Right ventricle myocardium superior (tissue), 1 donor: ENCODE measurements at places on chromosomes 16 and 17.

- no peak for DNase-seq
Measured at GRCh38 chr16:12186774-12187335, 210.3 kb downstream of the SNX29 start.

GRCh38 chr16:67514382-67514828 lies 14.2 kb upstream of the RIPOR1 start:
- DNase-seq = peak; percentile 89

- DNase-seq = peak; percentile 71
Measured at GRCh38 chr17:29565643-29566472, 979 bp downstream of the ABHD15 start.

- no peak for DNase-seq
Measured at GRCh38 chr17:66751771-66752170, 83.1 kb upstream of the CACNG5 start.

GRCh38 chr17:1374431-1375177 lies 25.4 kb downstream of the YWHAE start:
- no peak for DNase-seq

DNA sequence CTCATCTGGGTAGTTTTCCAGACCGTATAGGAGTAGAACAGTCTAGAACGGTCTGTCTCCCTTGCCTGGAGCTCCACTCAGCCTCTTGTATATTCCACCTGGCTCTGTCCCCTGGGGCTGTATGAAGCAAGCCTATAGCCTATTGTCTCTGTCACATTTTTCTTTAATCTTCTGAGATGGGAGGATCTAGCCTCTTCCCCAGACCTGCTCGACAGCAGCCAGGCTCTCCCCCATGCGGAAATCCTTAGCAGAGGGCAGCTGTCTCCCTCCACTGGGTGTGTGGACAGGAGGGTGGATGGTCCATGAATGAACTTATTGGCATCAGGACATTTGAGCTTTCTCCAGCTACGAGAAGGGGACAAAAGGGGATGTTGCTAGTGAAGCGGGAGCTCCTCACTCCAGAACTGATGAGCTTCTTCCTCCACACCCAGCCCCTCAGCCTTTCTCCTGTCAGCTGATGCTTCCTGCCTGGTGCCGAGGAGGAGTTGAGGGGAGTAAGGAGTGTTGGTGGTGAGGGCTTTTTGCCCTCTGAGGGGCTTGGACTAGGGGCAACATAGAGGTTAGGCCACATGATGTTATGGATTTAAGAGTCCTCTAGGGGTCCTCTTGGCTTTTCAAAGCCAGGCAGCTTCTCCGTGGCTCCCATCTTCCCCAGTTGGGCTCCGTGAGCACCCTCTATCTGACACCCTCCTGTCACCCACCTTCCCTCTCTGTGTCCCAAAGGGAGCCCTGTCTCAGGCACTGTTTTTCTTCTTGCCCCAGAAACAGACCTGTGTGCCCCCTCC lies 28.0 kb downstream of the ARHGAP23 start:
- DNase-seq = no peak

DNA sequence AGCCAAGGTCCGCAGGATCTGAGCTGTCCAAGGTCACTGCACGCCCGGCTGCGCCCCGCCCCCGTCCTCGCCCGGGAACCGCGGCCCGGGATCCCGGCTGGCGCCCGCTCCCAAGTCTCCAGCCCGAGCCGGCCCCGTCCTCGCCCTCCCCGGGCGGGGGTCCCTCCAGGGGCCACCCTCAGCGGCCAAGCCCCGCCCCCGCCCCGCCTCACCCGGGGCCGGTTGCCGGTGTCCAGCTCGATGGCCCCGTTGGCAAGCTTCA lies 216 bp downstream of the VPS9D1 start:
- peak; percentile 72 for DNase-seq
